Left lung (tissue), 14 donors: ENCODE measurements at places on chromosomes 3 and 15.

GRCh38 chr15:51234176-51234927 lies 104.0 kb downstream of the CYP19A1 start:
- no peak for DNase-seq

DNA sequence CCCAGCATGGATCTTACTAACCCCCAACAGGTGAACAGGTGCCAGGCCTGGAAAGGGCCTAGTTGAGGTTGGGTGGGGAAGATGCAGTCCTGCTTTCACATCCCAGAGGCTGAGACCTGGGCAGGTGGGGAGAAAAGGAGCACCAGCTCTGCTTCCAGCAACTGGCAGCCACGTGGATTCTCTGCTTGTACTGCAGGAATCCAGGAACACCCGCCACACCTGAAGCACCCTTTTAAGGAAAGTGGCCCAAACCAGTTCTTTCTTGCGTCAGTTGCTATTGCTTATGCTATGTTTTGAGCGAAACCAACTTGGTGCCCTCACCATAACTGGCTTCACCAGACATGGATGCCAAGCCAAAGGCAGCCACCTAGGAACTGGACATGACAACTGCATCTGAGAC lies 28.1 kb upstream of the NEO1 start:
- DNase-seq: no peak

DNA sequence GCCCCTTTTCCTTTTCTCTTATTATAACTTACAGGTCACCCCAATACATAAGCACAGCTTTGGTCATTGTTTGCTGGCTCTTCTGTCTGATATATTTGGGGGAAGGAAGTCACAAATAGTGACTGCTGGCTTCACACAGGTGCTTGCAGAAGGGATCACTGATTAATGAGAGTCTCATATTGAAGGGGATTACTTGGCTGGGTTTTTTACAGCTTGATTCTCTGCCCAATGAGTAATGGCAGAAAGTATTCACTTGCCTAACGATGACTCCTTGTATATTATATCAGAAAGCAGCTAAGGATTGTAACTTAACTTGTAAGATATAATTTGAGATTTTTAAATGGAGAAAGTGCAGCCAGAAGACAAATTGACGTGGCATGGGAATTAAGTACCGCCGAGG lies 119.3 kb upstream of the PFN2 start:
- no peak for DNase-seq

- no peak for DNase-seq
Measured at GRCh38 chr15:69610277-69610676, 157.7 kb downstream of the RPLP1 start.

- no peak for DNase-seq
Measured at GRCh38 chr3:4835616-4836043, 143.6 kb upstream of the BHLHE40 start.

GRCh38 chr15:53555226-53555625 lies 204.2 kb downstream of the WDR72 start:
- no peak for DNase-seq

- peak; percentile 47 for DNase-seq
Measured at GRCh38 chr3:16520970-16521881, 7.7 kb upstream of the RFTN1 start.
